Inflammatory macrophage (primary cell): ENCODE measurements at places on chromosomes 13 and 19.

DNA sequence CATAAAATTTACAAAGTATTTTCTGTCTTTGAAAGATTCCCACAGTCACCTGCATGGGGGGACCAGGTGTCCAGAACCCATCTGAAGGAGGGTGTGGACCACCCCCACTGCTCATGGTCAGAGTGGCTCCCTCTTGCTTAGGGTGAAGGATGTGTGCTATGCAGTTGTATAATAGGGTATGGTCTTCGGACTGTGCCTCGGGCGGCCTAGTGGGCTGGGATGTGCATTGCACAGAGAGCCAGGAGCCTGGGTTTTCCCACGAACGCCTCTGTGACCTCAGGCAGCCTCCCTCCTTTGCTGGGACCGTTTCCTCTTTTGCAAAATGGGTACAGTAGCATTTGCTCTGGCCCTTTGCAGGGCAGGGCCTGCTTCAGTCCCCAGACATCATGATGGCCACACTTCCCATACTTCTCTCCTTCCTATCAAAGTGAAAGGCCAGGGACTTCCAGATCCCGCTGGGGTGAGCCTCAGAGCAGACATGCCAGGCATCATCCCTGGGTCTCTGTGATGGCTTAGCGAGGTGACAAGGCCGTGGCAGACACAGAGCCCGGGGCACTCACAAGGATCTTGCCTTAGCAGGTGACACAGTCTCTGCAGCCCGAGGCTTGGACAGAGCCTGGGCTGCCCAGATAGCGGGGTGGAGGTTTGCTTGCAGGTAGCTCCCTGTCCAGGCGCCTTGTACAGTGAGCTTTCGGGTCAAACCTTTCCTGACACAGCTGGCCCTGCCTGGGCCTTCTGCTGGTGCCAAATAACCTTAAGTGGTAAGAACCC lies 59.4 kb upstream of the ZNF536 start:
- no peak for DNase-seq

DNA sequence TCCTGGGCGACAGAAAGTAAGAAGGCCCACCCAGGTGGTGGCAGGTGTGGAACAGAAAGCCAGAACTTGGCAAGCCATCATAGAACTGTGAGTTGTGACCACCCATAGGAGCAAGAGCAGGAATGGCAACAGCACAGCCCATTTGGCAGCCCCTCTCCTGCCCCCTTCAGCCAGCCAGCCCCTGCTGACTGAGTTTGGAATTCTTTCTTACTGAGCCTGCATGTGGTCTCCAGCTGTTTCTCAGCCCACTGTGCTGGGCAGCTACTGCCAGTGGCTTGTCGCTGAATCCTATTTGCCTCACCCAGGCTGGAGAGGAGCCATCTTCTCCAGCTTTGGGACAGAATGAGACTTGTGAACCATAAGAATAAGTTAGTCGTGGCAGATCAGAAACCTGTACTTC lies 28.3 kb downstream of the CNMD start:
- DNase-seq = no peak

DNA sequence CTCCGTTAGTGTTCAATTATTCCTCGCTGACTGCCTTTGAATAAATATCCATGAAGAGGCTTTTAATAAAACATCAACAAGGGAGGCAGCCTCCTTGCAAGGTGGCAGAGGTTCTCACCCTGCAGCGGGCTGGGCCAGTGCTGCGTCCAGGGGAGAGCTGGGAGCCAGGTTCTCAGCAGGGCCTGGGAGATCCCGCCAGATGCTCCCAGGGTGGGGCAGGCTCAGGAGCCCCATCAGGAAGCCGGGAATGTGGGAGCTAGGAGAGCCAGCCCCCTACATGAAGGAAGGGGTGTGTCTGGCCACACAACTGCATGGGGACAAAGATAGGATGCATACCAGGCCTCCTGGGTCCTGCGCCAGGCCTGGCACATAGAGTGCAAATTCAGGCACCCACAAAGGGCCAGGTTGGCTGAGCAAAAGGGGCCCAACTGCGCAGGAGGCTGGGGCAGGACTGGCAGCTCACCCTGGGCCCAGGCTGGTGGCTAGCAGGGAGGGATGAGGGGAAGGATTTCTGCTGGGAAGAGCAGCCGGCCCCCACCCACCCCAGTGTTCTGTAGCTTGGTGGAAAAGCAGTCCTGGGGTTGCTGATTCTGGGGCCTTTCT lies 22.8 kb downstream of the VSTM2B start:
- no peak for DNase-seq

- no peak for DNase-seq
Observed at GRCh38 chr13:53136554-53137215, 108.1 kb downstream of the OLFM4 start.

DNA sequence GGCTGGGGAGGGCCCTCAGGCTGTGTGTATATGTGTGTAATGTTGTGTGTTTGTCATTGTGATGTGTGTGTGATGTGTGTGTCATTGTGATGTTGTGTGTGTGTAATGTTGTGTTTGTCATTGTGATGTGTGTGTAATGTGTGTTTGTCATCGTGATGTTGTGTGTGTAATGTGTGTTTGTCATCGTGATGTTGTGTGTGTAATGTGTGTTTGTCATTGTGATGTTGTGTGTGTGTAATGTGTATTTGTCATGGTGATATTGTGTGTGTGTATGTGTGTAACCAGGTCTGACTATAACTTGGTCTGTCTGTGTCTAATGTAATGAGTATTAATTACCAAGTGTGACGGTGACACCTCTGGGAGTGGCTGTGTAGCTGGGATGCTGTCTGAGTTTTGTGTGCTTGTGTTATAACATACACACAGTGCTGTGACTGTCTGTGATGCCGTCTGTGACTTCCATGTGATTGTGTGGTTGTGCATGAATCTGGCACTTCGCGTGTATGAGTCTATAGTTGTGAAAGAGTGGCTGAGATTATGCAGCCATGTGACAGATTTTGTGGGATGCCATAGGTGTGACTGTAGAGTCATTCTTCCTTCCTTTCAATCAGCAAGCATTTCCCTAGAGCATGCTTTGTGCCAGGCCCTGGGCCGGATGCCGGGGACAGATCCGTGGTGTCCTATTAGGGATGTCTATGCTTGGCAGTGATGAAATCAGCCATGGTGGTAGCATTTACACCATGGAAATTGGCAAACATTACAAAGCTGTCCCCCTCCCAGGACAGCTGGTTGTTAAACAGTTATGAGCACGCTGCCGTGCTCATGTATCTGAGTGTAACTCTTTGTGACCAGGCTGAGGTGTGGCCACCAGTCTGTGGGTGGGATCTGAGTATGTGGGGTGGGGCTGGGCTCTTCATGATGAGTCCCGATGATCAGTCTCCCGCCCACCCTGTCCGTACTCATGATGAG lies 6.4 kb downstream of the TNFSF14 start:
- DNase-seq = peak; percentile 92

DNA sequence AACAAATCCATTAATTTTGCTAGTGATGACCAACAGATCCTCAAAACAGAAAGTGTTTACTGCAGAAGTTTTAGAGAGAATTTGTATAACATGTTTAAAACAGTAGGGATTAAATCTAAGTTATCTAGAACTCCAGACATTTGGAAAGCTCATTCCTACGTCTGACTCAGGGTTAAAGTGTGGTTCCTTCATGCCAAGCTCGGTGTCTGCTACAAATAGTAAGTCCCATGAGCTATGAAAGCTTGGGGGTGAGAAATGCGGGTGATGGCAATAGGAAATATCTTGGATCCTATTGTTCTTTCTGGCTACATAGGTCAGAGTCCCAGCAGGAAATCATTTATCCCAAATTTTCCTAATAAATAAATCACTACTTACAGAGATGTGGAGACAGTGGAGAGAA lies 867.1 kb downstream of the UQCRFS1 start:
- no peak for DNase-seq

- DNase-seq = no peak
Observed at GRCh38 chr19:18712981-18713380, 29.5 kb downstream of the CRTC1 start.

GRCh38 chr13:67355812-67356476 lies 125.8 kb upstream of the PCDH9 start:
- no peak for DNase-seq

DNA sequence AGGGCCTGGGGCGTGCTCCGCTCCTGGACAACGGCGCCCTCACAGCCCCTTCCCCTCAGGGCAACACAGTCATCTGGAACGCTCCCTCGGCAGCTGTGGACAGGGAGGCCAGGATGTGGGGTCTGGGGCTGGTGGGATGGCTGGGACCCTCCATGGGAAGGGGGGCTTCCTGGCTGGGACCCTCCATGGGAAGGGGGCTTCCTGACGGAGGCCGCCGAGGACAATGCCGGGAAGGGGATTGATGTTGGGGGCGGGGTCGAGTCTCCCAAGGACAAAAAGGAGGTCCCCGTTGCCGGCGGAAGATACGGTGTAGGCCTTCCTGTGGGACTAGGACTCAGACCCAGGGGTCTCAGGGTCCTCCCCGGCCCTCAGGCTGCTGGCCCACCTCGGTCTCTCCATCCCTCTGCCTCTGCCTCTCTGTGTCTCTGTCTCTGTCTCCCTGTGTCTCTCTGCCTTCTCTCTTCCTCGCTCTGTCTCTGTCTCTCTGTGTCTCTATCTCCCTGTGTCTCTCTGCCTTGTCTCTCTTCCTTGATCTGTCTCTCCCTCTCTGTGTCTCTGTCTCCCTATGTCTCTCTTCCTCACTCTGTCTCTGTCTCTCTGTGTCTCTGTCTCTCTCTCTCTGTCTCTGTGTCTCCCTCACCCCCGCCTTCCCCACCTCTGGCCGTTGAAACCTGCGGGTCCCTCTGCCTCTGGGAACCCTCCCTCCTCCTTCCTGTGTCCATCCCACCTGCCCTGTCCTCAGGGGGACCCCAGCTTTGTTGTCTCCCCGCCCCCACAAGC lies 2.7 kb upstream of the MADCAM1 start:
- no peak for DNase-seq

- DNase-seq = no peak
Observed at GRCh38 chr19:17005000-17005399, 21.6 kb downstream of the CPAMD8 start.

DNA sequence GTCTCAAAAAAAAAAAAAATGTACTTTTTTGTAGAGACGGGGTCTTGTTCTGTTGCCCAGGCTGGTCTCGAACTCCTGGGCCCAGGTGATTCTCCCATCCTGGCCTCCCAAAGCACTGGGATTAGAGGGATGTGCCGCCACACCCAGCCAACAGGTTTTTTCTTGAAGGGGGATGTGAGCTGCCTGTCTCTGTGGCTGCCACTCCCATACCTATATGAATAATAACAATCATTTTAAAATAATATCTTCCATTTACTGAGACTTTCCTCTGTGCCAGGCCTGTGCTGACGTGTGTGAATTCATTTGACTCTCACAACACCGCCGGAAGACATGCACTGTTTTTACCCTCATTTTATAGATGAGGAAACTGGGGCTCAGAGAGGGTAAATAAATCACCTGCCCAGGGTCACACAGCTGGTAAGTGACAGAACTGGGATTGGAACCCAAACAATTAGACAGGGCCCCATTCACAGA lies 7.2 kb upstream of the BCL3 start:
- no peak for DNase-seq

DNA sequence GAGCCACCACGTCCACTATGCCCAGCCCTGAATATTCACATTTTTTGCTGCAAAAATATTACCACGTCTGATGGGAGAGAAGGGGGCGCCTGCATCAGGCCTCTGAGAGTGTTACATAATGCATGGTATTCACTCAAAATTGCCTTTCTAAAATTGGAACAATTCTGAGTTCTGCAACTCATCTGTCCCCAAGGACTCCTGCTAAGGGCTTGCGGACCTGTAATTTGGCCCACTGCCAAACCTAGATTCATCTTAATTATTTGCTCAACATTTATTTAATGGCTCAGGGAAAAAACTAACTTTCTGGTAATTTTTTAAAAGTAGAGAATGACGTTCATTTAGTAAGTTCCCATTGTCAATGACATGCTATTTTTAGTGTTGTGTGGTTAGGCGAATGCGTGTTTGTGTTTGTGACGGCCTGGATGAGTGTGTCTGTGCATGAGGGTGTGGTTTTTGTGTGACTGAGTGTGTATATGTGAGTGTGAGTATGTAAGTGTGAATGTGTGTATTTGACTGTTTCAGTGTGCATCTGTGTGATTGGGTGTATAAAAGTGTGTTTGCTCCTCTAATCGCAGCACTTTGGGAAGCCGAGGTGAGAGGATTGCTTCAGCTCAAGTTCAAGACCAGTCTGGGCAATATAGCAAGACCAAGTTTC lies 8.8 kb downstream of the INAFM1 start:
- no peak for DNase-seq

GRCh38 chr13:21668732-21669275 lies 2.1 kb upstream of the FGF9 start:
- no peak for DNase-seq

- DNase-seq = no peak
Observed at GRCh38 chr19:3350014-3350663, 16.2 kb upstream of the NFIC start.

DNA sequence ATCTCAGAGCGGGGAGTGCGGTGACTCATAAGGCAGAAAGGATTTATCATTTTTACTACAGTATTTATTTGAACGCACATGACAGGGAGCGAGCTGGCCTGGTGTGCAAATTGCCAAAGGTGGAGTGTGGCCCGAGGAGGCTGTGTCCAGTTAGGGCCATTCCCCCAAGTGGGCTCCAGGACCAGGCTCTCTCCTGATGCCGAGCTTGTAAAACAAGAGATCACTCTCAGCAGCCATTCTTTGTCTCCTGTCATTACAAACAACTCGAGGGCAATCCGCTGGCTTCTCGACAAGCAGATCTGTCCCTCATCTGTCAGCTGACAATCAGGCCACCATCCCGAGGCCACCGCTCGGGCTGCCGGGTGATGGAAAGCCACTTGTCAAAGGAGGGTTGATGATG lies 418.9 kb downstream of the ZNF536 start:
- DNase-seq = no peak

DNA sequence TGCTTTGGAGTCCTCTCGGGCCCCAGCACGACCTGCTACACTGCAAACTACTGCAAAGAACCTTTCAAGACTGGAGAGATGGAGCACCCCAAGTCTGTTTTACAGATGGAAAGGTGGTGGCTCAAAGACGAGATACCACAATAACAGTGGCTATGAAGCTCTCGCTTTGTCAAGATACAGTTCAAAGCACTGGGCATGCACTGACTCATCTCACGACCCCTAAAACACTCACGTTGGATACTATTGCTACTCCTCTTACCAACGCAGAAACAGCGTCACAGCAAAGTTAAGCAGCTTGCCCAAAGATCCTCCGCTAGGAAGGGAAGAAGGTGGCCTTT lies 24.0 kb upstream of the LAIR1 start:
- DNase-seq = no peak

- DNase-seq = no peak
Observed at GRCh38 chr19:48844472-48844871, 8.2 kb upstream of the HSD17B14 start.

- DNase-seq = no peak
Observed at GRCh38 chr13:40999416-40999815, 19.7 kb downstream of the ELF1 start.

DNA sequence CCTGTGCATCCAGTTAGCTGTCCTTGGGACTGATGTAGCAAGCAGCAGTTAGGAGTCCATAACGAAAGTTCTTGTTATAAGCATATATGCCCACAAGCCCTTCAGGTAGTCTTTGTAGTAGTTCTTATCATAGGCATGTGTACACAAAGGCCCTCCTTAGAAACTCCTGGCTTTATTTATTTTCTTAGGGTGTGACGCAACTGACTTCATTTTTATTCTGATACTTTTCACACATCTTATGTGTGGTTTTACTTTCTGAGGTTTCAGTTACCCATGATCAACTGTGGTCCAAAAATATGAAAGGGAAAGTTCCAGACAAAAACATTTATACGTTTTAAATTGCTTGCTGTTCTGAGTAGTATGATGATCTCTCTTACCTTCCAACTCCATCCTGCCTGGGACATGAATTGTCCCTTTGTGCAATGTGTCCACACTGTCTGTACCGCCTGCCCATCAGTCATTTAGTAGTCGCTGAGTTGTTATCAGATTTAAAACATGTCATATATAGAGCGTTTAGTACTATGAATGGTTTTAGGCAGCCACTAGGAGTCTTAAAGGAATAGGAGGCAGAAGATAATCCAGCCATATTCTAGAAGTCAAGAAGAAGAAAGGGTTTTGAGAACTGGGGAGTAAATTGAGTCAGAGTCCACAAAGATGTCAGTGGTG lies 19.4 kb downstream of the GPC5 start:
- DNase-seq = no peak
